ENCODE measurements at places on chromosomes 1 and 21.

DNA sequence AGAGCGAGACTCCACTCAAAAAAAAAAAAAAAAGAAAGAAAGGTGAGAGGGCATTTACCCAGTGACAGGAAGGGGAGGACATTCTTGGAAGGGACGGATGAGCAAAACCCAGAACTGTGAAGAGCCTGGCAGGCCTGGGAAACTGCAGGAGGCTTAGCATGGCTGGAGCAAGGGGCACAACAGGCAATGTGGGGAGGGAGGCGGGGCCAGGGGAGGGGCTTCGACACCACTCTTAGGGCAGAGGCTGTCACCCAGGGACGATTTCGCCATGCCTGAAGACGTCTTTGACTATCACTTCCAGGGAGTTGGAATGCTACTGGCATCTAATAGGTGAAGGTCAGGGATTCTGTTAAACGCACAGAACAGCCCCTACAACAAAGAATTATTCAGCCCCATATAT lies 184.0 kb downstream of the HUNK start:
- no peak for DNase-seq

- no peak for DNase-seq
Observed at GRCh38 chr1:194233069-194233468, 1046.7 kb upstream of the B3GALT2 start.

GRCh38 chr1:27430903-27431600 lies 38.6 kb downstream of the GPR3 start:
- DNase-seq: no peak

DNA sequence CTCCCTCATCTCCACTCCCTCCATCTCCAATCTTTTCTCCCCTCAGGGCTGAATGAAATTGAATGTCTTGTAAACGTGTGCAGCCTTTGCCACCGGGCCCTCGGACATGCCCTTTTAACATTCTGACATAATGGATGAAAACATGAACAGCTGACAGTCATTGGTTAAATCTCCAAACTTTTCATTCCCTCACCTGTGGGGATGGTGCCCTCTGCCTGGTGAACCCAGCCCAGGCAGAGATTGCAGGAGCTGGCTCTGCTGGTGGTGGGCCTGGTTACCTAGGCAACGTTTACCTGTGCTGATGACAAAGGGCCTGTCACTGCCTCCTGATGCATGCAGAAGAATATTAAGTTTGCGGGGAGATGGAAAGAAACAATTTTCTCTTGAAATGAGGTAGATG lies 21.3 kb downstream of the ST6GALNAC3 start:
- DNase-seq: no peak

- DNase-seq: no peak
Observed at GRCh38 chr1:53390261-53390660, 62.4 kb upstream of the LRP8 start.
